ENCODE measurements at places on chromosomes 5 and 9.

GRCh38 chr9:70411121-70411929 is 3.1 kb downstream of the KLF9 start:
- peak; percentile 59 for DNase-seq

DNA sequence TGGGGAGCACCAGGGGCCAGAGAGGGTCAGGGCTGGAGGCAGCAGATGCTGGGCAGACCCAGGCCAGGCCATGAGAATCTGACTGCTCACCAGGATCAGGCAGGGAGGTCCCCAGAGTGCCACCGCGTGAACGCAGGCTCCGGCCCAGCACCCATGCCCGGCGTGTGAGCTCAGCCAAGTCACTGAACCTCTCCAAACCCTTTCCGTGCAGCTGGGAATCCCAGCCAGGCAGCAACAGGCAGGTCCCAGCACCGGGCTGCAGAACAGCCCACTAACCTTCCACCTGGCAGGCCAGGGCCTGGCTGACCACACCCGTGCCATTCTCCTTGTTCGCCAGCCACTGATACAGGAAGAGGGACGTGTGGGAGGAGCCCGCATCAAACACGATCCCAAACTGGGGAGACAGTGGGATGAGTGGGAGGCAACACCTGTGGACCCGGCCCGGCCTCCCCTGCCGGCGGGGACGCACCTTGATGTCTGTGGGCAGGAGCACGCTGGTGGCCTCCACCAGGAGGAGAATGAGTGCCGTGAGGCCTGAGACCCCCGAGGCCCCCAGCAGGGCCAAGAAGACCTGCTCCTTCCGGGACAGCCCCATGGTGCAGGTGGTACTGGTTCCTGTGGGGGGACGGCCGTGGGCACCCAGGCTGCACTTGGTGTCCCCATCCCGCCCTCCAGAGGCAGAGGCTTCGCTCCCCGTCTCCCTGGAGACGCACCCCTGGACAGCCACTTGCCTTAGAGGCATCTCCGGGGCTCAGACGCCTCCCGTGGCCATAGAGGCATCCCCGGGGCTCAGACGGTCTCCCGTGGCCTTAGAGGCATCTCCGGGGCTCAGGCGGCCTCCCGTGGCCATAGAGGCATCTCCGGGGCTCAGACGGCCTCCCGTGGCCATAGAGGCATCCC is 3.2 kb downstream of the ENTPD8 start:
- no peak for DNase-seq

GRCh38 chr5:133456933-133457402 is 155.4 kb downstream of the FSTL4 start:
- DNase-seq: no peak

GRCh38 chr5:167167191-167167795 is 1124.2 kb upstream of the WWC1 start:
- no peak for DNase-seq

- DNase-seq: no peak
Observed at GRCh38 chr9:108073823-108074222, 584.3 kb upstream of the KLF4 start.

- DNase-seq: no peak
Observed at GRCh38 chr9:107681988-107682387, 192.4 kb upstream of the KLF4 start.

Measured in foreskin melanocyte (primary cell).